Vagina (tissue), 2 donors: ENCODE measurements at places on chromosomes 6 and 20.

DNA sequence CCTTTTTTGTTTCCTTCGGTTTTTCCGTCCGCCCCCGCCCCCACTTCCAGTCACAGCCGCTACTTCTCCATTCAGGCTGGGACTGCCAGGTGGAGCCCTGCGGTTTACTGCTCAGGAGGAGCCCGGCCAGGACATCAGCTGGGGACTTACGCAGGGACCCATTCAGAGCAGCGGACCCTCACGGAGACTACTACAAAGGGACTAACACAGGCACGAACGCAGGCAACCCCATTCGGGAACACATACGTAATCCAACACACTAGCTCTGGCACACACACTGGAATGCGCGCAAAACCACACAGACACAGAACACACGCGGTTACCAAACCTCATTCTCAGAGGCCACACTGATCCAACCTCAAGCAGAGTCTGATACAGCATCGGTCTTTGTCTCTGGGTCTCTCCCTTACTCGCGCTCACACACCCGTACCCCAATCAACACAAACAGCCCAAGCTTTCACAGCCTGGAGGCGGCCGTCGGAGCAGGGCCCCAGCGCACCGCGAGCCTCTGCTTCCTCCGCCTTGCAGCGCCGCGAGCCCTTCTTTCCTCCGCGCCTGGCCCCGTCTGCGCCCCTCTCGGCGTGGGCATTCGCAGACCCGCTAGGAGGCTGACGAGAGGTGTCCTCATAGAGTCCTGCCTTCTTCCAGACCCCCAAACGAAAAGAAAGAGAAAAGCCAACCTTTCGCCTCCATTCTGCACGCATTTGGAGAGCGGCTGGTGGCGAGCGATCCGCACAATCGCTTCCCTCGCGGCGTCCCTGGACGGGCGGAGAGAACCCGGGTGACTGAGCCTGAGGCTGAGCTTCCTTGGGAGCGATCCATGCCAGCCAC lies 1.1 kb upstream of the SLC32A1 start:
- no peak for DNase-seq

DNA sequence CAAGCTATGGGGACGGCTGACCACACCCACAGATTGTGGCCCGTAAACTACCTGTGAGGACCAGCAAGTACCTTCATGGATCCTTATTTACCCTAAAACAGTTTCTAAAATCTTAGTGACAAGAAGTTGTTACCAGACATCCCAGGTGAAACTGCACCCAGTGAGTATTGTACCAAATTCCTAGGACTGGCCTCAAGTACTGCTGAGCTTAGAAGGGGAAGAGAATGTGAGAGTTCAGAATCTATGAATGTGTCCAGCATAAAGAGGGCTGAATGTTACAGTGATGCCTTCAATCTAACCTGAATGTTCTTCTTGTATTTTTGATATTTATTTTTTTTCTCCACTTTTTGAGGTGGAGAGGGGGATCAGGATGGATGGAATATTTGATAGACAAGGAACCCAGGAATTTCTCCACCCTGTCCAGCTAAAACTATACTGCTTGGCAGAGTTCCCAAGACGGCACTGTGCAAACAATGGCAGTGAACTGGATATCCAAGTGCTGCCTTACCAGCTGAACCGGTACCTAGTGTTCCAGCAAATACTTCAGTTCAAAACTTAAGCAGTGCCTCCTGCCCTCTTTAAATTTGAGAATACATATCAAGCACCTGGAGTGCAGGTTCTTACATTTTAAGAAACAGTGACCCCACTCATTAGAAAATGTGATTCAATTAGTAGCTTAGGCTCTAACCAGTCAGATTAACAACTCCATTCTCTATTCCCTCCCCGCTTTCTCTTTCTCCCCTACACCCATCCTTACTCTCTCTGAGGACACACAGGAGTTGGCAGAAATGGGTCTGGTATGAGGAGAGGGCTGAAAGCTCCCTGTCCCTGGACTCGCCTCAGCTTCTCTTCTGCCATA lies 427.3 kb upstream of the FLRT3 start:
- no peak for DNase-seq

DNA sequence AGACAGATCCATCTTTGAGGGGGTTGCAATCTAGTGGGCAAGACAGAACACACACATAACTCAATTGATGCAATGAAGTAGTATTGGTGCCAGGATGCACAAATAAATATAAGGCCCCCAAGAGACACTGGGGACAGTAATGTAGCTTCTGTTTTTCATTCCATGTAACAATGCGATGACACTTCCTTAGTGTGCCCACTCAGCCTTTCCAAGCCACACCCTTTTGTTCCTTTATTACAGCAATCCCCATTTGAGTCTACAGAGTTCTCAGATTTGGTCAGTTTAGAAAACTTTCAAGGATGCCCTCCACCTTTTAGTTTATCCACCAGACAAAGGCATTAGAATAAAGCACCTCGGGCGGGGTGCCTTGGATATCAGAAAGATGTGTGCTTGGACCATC lies 15.5 kb downstream of the TGM3 start:
- no peak for DNase-seq

DNA sequence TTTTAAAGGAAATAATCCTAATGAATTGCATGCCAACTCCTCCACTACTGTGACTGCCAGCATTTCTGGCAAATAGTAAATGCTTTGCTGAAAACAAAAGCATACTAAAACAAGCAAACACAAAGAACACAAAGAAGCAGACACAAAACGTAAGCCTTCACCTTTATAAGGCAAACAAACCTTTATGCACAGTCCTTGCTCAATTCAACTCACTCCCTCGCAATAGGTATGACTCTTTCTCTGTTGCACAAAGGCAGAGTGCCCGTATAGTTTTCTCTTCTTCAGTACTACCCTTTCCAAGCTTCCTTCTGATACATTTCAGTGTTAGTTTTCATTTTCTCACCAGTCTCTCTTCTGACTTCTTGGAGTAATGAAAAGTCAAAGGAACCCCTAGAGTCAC lies 63.9 kb downstream of the PDE10A start:
- DNase-seq: no peak

DNA sequence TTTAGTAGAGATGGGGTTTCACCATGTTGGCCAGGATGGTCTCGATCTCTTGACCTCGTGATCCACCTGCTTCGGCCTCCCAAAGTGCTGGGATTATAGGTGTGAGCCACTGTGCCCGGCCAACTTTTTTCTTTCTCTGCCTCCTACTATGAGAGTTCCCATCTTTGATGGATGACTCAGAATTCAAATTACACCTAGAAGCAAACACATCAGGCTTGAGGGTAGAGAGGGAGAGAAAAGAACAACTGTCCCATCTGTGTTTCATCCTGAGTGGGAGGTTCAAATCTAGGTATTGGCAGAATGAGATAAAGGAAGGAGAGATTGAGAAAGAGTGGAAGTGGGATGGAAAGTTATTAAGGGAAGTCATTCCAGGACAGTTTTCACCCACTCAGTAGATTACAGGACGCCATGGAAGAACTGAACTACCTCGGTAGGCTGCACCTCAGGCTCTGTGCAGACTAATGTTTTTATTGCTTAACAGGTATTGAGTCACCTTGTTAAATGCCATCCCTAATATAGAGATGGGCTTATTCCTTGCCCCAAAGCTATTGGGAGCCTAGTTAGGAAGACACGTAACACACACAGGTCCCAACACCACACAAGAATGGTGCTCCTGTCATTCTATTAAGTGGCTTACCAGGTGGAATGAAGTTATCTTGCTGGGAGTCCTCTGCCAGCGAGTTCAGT lies 275.7 kb downstream of the SOX4 start:
- DNase-seq: no peak

DNA sequence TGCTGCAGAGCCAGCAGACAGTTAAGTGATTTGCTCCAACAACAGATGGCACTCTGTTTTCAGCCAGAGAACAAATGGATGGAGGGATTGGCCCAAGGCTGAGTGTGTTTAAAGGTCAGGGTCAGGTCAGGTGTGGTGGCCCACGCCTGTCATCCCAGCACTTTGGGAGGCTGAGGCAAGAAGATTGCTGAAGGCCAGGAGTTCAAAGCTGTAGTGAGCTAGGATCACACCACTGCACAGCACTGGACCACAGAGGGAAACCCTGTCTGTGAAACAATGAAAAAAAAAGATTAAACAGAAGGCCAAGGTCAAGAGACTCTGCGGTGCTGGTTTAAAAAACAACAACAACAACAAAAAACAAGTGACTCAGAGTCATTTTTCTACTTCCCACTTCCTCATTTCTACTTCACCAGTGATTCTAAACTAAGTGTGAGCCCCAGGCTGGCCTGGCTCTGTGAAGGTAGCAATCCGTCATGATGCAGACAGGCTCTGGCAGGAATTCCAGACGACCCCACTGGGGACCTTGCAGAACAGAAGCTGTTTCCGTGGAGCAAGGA lies 42.5 kb upstream of the ARMC2 start:
- DNase-seq: no peak

DNA sequence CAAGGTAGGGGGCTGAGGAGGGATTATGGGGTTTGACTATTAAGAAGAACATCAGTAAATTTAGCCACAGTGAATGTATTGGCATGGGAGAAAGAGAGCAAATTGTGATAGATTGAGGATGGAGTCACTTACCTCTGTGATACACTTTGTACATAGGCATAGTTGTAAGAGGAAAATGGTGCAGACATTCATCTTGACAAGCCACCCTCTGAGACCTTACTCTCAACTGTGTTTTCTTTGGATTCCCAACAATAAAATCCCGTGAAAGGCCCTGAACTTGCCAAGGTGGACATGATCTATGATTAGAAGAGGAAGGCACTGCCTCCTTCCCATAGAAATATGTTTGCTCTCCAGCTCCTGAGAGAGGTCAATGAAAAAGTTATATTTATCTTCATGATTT lies 18.6 kb upstream of the TENT5A start:
- no peak for DNase-seq

DNA sequence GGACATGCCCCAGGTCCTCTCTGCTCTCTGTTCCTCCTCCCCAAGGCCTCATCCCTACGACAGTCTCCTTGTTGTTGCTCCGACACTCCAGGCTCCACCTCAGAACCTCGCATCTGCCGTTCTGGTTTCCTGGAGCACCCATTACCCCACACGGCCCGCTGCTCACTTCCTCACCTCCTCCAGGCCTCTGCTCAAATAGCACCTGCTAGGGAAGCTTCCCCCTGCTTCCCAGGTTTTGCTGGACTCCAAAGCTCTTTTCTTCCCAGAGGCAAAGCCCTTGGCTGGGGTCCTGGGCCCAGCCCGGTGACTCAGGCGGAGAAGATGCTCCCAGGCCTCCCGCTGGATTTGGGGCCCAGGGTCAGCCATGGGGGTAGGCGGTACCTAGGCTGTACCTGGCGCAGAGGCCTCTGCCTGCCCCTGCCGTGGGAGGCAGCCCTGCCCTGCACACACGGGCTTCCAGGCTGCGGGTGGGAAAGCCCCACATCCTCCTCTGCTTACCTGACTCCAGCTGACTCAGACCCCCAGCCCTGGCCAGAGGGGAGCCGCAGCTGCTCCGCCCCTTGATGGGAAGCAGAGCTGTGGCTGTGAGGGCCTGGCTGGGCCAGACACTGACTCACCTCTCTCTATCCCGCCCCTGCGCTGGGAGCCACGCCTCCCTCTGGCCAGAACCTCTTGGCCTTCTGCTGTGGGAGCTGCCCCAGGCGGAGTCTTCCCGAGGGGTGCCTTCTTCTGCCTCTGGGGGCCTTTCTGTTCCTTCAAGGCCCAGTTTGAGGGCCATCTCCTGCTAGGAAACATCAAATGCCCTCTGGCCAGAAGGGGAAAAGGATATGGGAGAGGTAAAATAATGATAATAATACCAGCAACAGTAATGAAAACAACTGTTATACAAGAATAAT lies 130.5 kb downstream of the CEBPB start:
- DNase-seq: no peak

GRCh38 chr6:71080826-71081225 lies 124.0 kb upstream of the B3GAT2 start:
- no peak for DNase-seq

GRCh38 chr6:31903957-31904356 lies 2.1 kb upstream of the ZBTB12 start:
- no peak for DNase-seq

GRCh38 chr6:128743974-128744765 lies 138.8 kb upstream of the LAMA2 start:
- no peak for DNase-seq

- DNase-seq: no peak
These were observed 96.4 kb upstream of the DUSP22 start for GRCh38 chr6:195861-196360.
